CD4-positive, alpha-beta T cell (primary cell): ENCODE measurements at places on chromosomes 1 and 21.

DNA sequence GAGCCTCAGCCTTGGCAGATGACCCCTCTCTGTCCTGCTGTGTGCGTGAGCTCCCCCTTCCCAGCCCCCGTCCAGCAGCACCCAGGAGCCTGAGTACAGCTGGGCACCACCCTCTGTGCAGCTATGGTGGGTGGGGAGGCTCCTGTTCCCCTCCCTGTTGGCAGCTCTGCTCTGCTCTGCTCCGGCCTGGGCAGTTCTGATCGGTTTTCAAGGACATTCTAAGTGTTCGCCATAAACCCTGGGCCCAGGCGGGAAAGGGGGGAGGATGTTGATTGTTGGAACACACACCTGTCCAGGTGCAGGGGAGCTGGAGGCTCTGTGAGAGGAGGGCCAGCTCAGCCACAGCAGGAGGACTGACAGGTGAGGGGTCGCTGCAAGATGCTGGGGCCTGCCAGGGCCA, at the start of gene CLCNKB:
Gene CLCNKB (plus strand): TSS at position 262 of the 400 bp plus-strand sequence. CDS start 711 bp downstream, outside the sequence.
- peaks cover 2% of the 10 kb centered on the region for H3K4me1 ChIP-seq
- no peak within 1 kb of the TSS for H3K4me3 ChIP-seq
- no peak for DNase-seq
- no peaks in the 10 kb centered on the region for H3K27me3 ChIP-seq
- H3K27ac ChIP-seq: no peak within 1 kb of the TSS

GRCh38 chr21:31520561-31521098, 138.9 kb upstream of the SOD1 start:
- H3K4me1 ChIP-seq: no peaks in the 10 kb centered on the region
- no peak overlapping the region for H3K27ac ChIP-seq
- DNase-seq: no peak
- H3K27me3 ChIP-seq: no peaks in the 10 kb centered on the region
- H3K36me3 ChIP-seq: no peaks in the 10 kb centered on the region
- no peak overlapping the region for H3K4me3 ChIP-seq

- H3K27ac ChIP-seq: no peak overlapping the region
- no peaks in the 10 kb centered on the region for H3K36me3 ChIP-seq
- H3K4me3 ChIP-seq: no peak overlapping the region
- no peak for DNase-seq
- no peaks in the 10 kb centered on the region for H3K4me1 ChIP-seq
- no peaks in the 10 kb centered on the region for H3K27me3 ChIP-seq
Observed at GRCh38 chr1:16178596-16179497, 23.0 kb upstream of the EPHA2 start.

- H3K27ac ChIP-seq: no peak overlapping the region
- H3K4me1 ChIP-seq: peaks cover 5% of the 10 kb centered on the region
- H3K36me3 ChIP-seq: peaks cover 83% of the 10 kb centered on the region
- H3K4me3 ChIP-seq: no peak overlapping the region
- H3K27me3 ChIP-seq: no peaks in the 10 kb centered on the region
- no peak for DNase-seq
Observed at GRCh38 chr1:40265919-40266318, 7.9 kb downstream of the ZMPSTE24 start.

DNA sequence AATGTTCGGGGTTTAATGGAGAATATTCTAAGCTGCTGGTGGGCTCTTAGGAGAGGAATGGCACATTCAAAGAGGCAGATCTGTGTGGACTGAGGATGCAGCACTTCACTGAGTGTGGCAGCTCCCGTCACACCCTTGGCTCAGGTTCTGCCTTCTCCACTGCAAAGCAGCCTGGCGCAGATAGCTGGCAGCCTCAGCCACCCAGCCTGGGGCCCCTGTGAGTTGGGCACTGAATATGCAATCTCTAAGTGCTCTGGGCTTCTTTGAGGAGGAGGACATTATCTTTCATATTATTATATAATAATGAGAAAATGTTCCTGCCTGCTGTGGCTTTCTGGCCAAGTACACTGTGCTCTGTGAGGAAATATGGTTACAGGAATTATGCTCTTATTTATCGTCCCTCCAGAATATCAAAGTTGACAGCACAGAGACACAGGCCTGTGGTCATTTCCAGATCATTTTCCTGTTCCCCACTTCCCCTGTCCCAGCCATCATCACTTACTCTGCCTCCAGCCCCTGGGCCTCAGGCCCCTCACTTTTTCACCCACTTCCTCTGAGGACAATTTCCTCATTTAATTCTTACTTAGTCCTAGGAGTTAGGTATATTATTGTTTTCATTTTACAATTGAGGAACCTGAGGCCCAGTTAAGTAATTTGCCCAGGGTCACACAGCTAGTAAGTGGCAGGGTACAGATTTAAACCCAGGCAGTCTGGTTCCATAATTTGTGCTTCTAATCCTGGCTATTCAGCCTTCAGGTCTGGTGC, 53.6 kb downstream of the MAB21L3 start:
- H3K27ac ChIP-seq: no peak overlapping the region
- H3K27me3 ChIP-seq: no peaks in the 10 kb centered on the region
- no peaks in the 10 kb centered on the region for H3K36me3 ChIP-seq
- peaks cover 20% of the 10 kb centered on the region for H3K4me1 ChIP-seq
- no peak overlapping the region for H3K4me3 ChIP-seq
- DNase-seq: no peak

- H3K27me3 ChIP-seq: peaks cover 50% of the 10 kb centered on the region
- no peak overlapping the region for H3K27ac ChIP-seq
- peak overlapping the region; percentile 67 for H3K4me3 ChIP-seq
- H3K4me1 ChIP-seq: peaks cover 40% of the 10 kb centered on the region
- no peaks in the 10 kb centered on the region for H3K36me3 ChIP-seq
Observed at GRCh38 chr1:47438165-47439016, 547 bp downstream of the FOXD2 start.
